RPMI7951 (cell line): ENCODE measurements at places on chromosomes 5 and 9. TPM values are rescaled to one million over a fixed set of nuclear protein-coding genes. Genes with fewer than 3 reads are reported as not detected.

DNA sequence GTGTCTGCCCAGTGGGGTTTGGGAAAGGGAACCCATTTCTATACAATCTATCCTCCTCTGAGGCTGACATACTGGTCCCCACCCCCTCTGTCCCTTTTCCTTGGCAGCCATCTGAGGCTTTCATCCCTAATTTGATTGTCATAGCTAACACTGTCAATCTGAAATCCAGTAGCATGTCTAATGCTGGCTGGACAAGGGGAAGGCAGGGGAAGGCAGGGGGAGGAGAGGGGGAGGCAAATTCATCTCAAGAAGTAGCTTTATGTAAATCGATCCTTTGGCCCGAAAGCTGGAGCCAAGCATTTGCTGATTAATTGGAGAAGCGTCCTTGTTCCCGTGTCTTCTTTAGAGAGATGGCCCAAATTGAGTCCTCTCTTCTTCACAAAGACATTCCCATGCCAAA lies 314.1 kb upstream of the PANK3 start:
- DNase-seq: no peak

DNA sequence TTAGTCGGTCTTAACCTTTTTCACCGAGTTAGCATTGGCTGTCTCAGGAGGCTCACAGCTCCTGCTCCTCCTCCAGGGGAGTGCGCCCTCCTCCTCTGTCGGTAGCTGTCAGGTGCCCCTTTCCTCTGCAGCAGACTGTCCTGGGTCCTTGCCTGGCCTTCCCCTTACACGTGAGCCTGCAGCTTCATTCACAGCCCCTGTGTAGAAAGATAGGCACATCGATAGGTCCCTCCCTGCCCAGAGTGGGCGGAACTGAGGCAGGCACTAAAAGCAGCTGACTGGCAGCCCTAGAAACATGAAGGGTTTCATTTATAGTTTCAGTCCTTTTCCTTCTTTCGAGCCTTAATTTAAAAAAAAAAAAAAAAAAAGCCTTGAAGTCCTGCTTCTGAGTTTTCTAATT lies 17.2 kb downstream of the TENT4A start:
- DNase-seq: no peak

GRCh38 chr9:126916909-126917308 lies 2.3 kb downstream of the RALGPS1 start:
- DNase-seq: no peak

- peak; percentile 17 for DNase-seq
Observed at GRCh38 chr5:137072361-137073115, 426.6 kb downstream of the SPOCK1 start.

- DNase-seq: no peak
Observed at GRCh38 chr5:75108515-75108914, 56.2 kb upstream of the GCNT4 start.

DNA sequence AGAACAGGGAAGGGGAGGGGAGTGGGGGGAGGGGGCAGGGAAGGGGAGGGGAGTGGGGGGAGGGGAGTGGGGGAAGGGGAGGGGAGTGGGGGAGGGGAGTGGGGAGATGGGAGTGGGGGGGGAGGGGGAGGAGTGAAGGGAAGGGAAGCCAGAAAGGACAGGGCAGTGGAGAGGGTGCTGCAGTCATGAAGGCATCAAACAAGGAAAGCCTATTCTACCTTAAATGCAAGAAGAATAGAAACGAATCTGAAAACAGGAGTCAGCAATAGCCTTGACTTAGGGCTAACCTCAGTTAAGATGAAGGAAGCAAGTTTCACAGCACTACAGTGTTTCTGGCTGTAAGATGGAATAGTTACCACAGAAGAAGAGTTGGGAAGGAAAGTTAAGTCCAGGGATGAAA lies 59.5 kb downstream of the CAMSAP1 start:
- no peak for DNase-seq

DNA sequence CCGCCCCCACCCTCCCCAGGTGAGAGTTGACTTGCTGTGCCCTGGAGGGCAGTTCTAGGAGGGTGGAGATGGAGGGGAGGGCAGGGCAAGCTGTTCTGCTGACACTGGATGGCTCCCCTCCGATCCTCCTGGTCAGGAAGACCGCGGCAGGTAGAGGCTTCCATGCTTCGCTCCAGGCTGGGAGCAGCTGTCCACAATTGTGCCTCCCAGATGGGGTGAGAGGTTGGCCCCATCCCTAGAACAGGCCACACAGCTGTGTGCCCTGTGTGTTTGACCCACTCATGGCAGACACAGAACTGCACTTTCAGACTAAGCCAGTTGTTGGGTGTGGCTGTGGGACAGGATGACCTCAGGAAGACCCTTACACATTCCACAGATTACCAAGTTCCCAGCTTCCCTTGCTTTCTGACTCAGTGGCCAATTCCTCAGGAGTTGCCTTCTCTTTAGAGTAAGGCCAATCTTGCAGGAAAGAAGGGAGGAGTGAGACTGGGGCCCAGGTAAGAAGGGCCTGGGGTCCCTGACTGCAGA lies 72.1 kb upstream of the HSPA9 start:
- peak; percentile 17 for DNase-seq

CACNA1B gene
- not detected in 2 replicates for total RNA-seq

TRPM3 gene
- 0.10 TPM in 1 of 2 replicates, not detected in the other for total RNA-seq

FOXD4 gene
- not detected in 2 replicates for total RNA-seq
